ENCODE measurements at places on chromosomes 7 and 10. TPM values are rescaled to one million over a fixed set of nuclear protein-coding genes. Genes with fewer than 3 reads are reported as not detected.
A peak's percentile ranks its signal among the peaks of the same experiment; 100 is the strongest.

- DNase-seq: no peak
These were observed 7.3 kb upstream of the ABLIM1 start for GRCh38 chr10:114665406-114665805.

GPRIN2 gene
- polyA plus RNA-seq: not detected

DNA sequence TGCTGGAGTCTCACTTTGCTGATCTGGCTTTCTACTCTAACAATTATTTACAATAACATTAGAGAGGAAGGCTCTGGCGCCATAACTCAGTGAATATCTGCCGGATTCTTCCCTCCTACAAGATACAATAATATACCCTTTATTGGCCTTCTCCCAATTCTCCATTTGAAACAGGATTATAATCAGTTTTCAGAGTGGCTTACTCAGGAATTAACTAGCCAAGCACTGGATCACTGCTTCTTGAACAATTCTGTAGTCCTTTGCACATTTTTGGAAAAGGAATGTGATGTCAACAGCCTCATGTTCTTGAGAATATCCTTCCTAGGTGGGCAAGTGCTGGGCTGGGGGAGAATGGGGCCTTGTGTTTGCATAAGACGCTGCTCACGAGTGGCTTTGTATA, 125.9 kb downstream of the HIPK2 start:
- DNase-seq: no peak

- DNase-seq: peak; percentile 87
These were observed 78.9 kb downstream of the MKI67 start for GRCh38 chr10:128047351-128047750.

GRCh38 chr10:23406409-23406808, 32.5 kb upstream of the OTUD1 start:
- no peak for DNase-seq
